NCI-H1436 treated with DMSO at 0.1 percent for 48 hours (cell line): ENCODE measurements at places on chromosomes 6 and 20.

DNA sequence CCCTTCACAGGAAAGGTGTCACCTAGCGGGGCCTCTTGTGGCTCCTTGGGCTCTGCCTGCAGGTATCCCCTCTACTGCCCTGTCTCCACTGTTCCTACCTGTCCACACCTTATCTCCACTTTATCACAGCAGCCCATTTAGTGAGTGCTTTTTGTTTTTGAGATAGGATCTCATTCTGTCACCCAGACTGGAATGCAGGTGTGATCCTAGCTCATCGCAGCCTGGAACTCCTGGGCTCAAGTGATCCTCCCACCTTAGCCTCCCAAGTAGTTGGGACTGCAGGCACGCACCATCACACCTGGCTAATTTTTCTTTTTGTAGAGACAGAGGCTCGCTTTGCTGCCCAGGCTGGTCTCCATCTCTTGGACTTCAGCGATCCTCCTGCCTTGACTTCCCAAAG, 48.0 kb downstream of the BCAS4 start:
- no peak for DNase-seq

- no peak for DNase-seq
Observed at GRCh38 chr6:143692696-143693095, 14.9 kb downstream of the PHACTR2 start.

DNA sequence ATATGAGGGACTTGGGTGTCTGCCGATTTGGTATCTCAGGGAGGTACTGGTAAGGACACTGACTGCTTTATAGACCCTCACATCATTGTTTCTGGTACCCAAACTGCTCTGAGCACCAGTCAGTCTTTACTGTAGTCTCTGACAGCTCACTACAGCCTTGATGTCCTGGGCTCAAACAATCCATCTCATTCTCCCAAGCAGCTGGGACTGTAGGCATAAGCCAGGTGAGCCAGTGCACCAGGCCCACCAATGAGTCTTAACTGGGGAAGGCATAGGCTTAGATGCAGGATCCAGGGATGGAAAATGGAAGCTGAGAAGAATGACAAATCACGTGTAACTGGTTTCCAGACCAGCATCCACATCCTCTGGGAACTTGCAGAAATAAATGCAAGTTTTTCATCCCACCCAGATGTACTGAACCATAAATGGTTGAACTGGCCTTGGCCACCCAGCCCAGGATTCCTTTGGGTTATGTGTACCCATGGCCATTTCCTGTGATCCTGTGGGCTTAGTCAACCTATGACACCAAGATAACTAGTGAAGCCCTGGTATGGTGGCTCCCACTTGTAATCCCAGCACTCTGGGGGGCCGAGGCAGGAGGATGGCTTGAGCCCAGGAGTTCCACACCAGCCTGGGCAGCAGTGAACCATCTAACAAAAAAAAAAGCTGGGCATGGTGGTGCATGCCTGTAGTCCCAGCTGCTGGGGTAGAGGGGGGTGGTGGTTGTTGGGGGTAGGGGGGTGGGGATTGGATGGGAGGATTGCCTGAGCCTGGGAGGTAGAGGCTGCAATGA, 5.8 kb downstream of the TUBB start:
- DNase-seq = no peak

DNA sequence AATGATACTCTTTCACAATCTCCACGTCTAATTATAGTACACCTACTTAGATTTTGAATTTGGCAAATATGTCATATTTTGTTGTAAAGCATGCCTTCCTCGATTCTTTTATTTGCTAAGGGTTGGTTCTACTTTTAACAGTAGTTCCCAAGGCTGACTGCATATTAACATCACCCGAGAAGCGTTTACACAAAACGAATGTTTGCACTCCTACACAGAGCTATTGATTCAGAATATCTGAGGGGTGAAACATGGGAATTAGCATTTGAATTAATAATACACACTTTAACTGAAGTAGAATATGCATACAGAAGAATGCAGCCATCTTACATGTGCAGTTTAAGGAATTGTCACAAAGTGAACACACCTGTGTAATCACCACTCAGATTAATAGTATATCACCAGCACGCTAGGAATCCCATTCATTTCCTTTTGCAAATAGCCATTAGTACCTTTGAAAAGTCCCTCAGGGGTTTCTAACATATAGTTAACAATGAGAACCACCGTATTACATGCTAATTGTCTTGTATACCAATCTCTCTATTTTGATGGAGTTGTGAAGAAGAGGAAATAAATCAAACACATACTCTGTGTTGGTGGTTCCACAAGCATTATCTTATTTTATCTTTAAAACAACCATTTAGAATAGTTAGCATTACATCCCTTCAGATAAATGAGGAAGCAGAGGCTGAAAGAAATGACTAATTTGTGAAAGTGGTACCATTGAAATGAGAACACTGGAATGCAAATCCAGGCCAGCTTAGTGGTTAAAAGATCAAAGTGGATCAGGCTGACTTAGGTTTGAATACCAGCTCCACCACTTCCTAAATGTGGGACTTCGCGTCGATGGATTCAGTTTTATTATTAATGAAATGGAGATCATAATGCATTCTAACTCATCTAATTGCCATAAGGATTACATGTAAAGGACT, 317.6 kb downstream of the HDGFL1 start:
- peak; percentile 15 for DNase-seq

DNA sequence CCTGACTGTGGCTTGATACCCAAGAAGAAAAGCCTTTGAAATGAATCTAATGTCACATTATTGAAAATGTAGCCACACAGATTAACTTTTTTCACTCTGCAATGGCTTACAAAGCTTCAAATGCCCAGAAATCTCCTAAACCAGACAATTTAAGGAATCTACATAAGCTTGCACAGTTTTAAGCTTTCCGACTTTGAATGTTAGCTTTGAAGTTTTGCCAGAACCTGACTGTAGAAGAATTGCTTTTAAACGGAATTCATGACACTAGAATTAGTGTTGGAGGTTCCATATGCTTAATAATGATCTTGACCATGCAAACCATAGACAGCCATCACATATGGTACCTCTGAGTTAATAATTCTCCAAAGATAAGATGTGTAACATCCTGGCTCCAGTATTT, 798.5 kb upstream of the EPHA7 start:
- DNase-seq = no peak

DNA sequence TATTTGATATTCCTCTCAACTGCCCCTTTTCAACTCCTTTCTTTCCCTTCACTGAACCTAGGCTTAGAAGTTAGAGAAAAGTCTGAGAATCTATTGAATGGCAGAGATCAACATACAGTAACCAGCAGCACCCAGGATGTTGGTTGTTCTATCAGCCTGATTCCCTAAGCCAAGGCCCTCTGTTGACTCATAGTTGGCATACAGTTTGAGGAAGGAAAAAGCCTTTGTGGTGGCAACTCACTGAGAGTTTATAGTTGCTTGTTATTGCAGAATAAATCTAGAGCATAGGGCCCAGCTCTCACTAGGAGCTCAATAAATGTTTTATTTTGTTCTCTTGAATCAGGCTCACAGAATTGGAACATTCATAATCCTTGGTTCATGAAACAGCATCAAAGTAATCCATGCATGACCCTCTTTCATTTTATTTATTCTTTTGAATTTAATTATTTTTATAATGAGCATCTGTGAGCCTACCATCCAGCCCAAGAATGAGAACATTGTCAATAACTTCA, 119.1 kb upstream of the ADGRF1 start:
- DNase-seq = no peak
